ENCODE measurements at places on chromosomes 7 and 10.

- no peaks in the 10 kb centered on the region for H3K36me3 ChIP-seq
- H3K4me3 ChIP-seq = no peak overlapping the region
- DNase-seq = no peak
- H3K4me1 ChIP-seq = no peaks in the 10 kb centered on the region
- peaks cover 2% of the 10 kb centered on the region for H3K27me3 ChIP-seq
Measured at GRCh38 chr10:30466445-30466844, 32.5 kb downstream of the MAP3K8 start.

DNA sequence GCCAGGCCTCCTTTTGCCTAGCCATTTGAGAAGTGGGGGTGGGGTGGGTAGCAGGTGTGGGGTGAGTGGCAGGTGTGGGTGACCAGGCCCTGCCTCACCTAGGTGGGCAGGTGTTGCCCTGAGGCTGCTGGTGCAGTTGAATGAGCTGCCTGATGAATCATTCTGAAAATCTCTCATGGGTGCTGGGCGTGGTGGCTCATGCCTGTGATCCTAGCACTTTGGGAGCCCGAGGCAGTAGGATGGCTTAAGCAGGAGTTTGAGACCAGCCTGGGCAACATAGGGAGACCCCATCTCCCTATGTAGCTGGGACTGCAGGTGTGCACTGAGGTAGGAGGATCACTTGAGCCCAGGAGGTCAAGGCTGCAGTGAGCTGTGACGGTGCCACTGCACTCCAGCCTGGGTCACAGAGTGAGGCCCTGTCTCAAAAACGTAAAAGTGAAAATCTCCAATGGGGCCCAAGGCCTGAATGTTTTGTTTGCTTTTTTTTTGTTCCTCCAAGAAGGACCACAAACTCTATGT is 17.7 kb downstream of the TSPAN14 start:
- no peaks in the 10 kb centered on the region for H3K27me3 ChIP-seq
- peaks cover 37% of the 10 kb centered on the region for H3K4me1 ChIP-seq
- no peak overlapping the region for H3K4me3 ChIP-seq
- H3K27ac ChIP-seq = peak overlapping the region; percentile 74
- H3K36me3 ChIP-seq = peaks cover 9% of the 10 kb centered on the region
- DNase-seq = no peak

DNA sequence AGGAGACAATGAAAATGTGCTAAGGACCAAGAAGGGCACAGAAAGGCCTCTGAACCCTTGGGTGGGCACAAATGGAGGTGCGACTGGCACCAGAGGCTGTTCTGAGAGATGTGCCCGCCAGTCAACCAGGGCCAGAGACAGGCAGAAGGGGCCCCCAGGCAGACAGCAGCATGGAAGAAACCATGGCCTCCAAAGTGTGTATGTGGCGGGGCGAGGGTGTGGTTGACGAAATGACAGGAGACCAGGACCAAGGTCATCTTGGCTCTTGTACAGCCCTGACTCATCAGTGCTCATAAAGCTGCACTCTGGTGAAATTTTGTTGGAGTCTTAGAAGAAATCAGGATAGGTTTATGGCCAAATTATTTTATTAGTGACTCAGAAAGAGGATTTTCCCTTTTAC is 4.0 kb upstream of the MRPS24 start:
- peaks cover 10% of the 10 kb centered on the region for H3K36me3 ChIP-seq
- no peaks in the 10 kb centered on the region for H3K27me3 ChIP-seq
- peak overlapping the region; percentile 86 for H3K27ac ChIP-seq
- H3K4me1 ChIP-seq = peaks cover 33% of the 10 kb centered on the region
- H3K4me3 ChIP-seq = peak overlapping the region; percentile 12

DNA sequence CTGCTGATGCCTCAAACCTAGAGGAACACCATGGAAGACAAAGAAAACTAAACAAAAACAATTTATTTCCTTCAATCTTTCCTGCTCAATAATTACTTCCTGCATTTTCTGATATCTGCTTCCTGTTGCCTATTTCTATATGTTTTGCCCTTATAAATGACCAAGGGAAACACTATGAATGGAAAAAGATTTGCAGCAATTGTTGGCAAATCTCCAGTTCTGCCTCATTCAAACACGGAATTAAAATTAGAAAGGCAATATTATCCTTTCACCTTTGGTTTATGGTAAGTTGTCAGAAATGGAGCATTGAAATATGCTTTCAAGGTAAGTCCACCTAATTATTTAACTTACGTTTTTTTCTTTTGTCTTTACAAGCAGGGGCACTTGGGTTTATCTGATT is 552.2 kb upstream of the ANKRD30A start:
- no peak overlapping the region for H3K4me3 ChIP-seq
- no peak for DNase-seq
- peaks cover 3% of the 10 kb centered on the region for H3K4me1 ChIP-seq
- H3K36me3 ChIP-seq = no peaks in the 10 kb centered on the region

DNA sequence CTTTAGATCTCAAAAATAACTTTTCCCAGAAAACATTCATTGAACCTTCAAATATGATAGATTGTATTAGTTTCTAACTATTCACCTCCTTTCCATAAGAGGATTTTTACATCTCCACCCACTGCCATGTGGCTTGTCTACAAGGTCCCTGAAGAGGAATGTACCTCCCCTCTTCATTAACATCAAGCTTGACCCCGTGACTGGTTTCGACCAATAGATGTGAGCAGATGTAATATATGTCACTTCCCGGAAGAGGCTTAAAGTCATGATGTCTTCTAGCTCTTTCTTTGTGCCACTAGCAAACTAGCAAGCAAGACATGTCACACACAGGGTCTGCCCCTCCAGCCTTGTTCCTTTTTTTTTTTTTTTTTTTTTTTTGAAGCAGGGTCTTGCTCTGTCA is 6.9 kb downstream of the BAZ1B start:
- no peak overlapping the region for H3K4me3 ChIP-seq
- no peak overlapping the region for H3K27ac ChIP-seq
- no peak for DNase-seq
- peaks cover 8% of the 10 kb centered on the region for H3K4me1 ChIP-seq

GRCh38 chr7:83648464-83649241 is at the start of gene SEMA3E:
TSS of gene SEMA3E (minus strand) at chr7:83649139.
- H3K4me1 ChIP-seq = peaks cover 7% of the 10 kb centered on the region
- H3K27me3 ChIP-seq = no peaks in the 10 kb centered on the region
- peak within 1 kb of the TSS; percentile 67 for H3K4me3 ChIP-seq

- no peak overlapping the region for H3K27ac ChIP-seq
- no peak for DNase-seq
- H3K27me3 ChIP-seq = no peaks in the 10 kb centered on the region
- H3K4me1 ChIP-seq = no peaks in the 10 kb centered on the region
- H3K36me3 ChIP-seq = no peaks in the 10 kb centered on the region
- H3K4me3 ChIP-seq = no peak overlapping the region
Measured at GRCh38 chr10:1362589-1363445, 306.6 kb downstream of the WDR37 start.

GRCh38 chr7:135270577-135271254 is 37.1 kb downstream of the STRA8 start:
- no peaks in the 10 kb centered on the region for H3K4me1 ChIP-seq
- H3K27me3 ChIP-seq = peaks cover 6% of the 10 kb centered on the region
- H3K27ac ChIP-seq = no peak overlapping the region

DNA sequence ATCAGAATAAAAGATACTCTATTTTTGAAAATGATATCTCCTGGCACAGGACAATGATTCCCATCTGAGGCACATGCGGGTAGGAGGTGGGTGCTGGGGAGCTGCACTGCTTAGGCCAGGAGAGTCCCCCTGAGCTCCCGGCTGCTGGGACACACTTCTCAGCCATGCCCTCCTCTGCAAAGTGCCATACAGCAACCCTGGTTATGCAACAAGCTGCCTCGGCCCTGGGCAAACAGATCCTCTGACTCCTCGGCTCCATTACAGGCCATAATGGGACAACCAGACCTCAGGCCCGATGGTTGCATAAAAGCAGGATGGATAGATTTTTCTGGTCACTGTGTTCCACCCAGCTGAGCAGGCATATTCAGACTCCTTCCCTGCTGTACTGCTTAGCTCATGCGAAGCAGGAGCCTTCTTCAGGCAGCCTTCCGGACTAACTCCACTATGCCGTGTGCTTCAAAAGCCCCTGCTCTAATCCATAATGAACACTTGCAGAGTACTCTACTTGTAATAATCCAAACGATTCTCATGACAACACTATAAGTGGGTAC is 6.5 kb upstream of the LEP start:
- H3K36me3 ChIP-seq = no peaks in the 10 kb centered on the region
- no peak for DNase-seq
- H3K27ac ChIP-seq = no peak overlapping the region
- no peak overlapping the region for H3K4me3 ChIP-seq
- peaks cover 10% of the 10 kb centered on the region for H3K27me3 ChIP-seq

DNA sequence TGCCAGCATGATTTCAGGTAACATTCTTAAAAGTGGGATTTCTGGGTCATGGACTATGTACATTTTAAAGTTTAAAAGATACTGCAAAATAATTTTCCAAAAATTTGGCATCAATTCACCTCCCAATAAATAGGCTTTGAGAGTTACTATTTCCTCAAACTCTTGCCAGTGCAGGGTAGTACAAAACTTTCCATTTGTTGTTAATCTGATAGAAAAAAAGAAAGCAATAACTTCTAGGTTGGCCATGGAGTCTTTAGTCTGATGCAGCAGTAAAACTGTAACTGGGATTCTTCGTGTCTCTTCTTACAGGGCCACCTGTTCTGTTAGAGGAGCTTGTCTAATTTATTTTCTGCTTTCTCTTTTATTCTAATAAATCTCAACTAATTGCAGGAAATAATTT is 241.1 kb downstream of the MAGI2 start:
- H3K27ac ChIP-seq = no peak overlapping the region
- H3K27me3 ChIP-seq = no peaks in the 10 kb centered on the region
- H3K36me3 ChIP-seq = no peaks in the 10 kb centered on the region
- DNase-seq = no peak
- H3K4me1 ChIP-seq = no peaks in the 10 kb centered on the region

GRCh38 chr7:17144322-17144721 is 154.1 kb upstream of the AHR start:
- H3K4me3 ChIP-seq = no peak overlapping the region
- no peaks in the 10 kb centered on the region for H3K36me3 ChIP-seq
- no peaks in the 10 kb centered on the region for H3K27me3 ChIP-seq
- peaks cover 3% of the 10 kb centered on the region for H3K4me1 ChIP-seq

GRCh38 chr10:43781480-43782361 is 133.0 kb upstream of the ZNF32 start:
- H3K4me1 ChIP-seq = peaks cover 7% of the 10 kb centered on the region
- no peak overlapping the region for H3K4me3 ChIP-seq
- no peaks in the 10 kb centered on the region for H3K36me3 ChIP-seq
- no peak overlapping the region for H3K27ac ChIP-seq

GRCh38 chr10:92923416-92923815 is 75.1 kb downstream of the EXOC6 start:
- no peak overlapping the region for H3K27ac ChIP-seq
- H3K4me1 ChIP-seq = no peaks in the 10 kb centered on the region
- no peaks in the 10 kb centered on the region for H3K27me3 ChIP-seq
- DNase-seq = no peak
- H3K4me3 ChIP-seq = no peak overlapping the region

DNA sequence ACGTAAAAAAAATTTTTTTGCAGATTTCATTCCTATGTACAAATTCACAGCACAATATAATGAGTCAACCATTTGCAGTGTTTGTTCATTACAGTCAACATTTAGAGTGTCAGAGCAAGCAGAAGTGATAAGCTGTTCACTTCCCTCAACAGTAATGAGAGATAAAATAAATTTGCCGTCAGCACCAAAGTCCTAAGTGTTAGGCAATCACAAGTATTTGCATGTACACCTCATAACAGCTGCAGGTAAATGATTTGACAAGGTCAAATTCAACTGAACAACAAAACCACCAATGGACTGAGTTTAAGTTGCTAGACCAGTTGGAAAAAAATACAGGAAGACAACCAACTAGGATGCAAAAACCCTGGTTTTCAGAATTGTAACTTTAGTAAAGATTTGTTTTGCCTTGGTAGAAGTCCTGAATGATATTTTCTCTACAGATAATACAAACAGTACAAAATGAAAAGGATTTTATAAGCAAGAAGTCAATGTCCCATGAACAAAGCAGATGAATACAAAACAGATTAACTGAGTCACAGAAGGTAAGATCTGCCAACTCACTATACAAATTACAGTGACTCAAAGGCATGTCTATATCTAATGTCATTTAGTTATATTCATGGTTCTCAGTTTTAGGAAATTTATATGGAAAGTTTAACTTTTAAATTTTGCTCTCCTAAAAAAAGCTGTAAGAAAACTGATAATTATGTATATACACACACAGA is 10.4 kb downstream of the RAPGEF5 start:
- no peak for DNase-seq
- no peaks in the 10 kb centered on the region for H3K36me3 ChIP-seq
- H3K27me3 ChIP-seq = no peaks in the 10 kb centered on the region
- no peak overlapping the region for H3K4me3 ChIP-seq

DNA sequence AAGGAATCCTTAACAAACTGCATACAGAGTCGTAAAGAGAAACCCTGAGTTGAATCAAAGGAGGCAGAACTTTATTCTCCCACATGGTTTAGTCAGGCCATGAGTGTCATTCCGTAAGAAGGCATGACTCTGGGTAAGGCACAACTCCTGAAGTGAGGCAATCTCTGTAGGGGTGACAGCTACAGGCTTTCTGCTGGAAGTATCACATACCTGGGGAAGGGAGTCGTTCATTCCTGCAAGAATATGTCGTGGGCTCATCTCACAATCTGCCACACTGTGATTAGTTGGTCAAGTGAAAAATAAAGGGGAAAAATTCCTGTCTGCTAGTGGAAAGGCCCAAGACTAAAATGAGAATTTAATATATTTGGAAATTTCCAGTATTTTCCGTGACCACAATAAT is 392.6 kb downstream of the POM121L12 start:
- no peak for DNase-seq
- H3K4me1 ChIP-seq = no peaks in the 10 kb centered on the region
- H3K27me3 ChIP-seq = no peaks in the 10 kb centered on the region
- H3K36me3 ChIP-seq = no peaks in the 10 kb centered on the region
- H3K4me3 ChIP-seq = no peak overlapping the region

DNA sequence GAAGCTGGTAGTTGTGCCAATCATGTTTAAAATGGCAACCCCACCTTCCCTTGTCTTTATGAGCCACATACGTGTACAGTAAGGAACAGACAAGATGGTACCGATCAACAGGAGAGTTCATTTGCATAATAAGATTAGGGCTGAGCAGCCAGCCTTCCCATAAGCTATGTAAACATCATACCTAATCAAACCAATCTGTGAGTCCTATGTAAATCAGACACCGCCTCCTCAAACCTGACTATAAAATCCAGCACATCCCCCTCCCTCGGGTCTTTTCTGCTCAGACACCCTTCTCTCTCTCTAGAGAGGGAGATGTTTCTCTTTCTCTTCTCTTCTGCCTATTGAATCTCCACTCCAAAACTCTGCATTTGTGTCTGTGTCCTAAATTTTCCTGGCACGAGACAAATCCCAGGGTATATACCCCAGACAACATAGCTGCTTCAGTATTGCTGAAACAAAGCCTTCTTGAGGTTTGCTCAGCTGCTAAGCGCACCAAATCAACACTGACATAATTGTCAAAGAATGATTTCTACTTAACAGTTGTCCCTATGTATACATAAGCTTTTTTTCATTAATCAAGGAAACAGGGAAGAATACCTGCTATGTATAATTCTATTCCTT is 279.2 kb downstream of the THSD7A start:
- no peaks in the 10 kb centered on the region for H3K27me3 ChIP-seq
- H3K4me3 ChIP-seq = no peak overlapping the region
- DNase-seq = no peak
- H3K27ac ChIP-seq = no peak overlapping the region
- no peaks in the 10 kb centered on the region for H3K4me1 ChIP-seq

GRCh38 chr10:21509341-21510240 is 15.9 kb downstream of the SKIDA1 start:
- H3K27ac ChIP-seq = peak overlapping the region; percentile 33
- H3K4me1 ChIP-seq = peaks cover 31% of the 10 kb centered on the region
- H3K27me3 ChIP-seq = no peaks in the 10 kb centered on the region
- H3K4me3 ChIP-seq = peak overlapping the region; percentile 35
- H3K36me3 ChIP-seq = no peaks in the 10 kb centered on the region
- DNase-seq = no peak
